Activated CD8-positive, alpha-beta memory T cell treated with anti-CD3 and anti-CD28 coated beads for 24 hours (primary cell): ENCODE measurements at places on chromosomes 6 and 20.

GRCh38 chr6:15588971-15589634, 73.7 kb downstream of the DTNBP1 start:
- no peak for DNase-seq

DNA sequence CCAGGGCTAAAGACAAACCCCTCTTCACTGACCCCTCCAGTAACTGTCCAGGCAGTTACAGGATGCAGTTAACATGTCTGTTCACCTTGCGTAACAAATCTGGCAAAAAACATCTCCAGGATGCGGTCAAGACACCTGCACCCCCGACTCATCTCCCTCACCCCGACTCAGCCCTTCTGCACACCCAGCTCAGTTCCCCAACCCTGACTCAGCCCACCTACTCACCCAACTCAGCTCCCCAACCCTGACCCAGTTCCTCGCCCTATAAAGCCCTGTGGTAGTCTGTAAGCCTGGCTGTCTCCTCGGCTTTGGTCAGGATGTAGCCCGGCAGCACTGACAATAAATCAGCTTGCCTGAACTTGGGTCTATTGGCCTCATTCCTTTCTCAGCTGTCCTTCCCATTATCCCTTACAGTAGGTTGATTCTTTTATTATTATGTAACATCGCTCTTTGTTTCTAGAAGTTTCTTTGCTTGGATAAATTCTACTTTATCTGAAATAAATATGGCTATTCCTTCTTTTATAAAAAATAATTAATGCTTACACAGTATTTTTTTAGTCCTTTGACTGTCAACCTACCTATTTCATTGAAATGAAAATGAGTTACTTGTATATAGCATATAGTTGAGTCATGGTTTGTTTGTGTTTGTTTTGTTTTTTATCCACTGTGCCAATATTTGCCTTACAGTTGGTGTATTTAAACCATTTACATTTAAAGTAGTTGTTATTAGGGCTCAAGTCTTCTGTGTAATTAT, 12.9 kb upstream of the ADTRP start:
- no peak for DNase-seq

GRCh38 chr20:47318027-47318585, 38.4 kb downstream of the ZMYND8 start:
- no peak for DNase-seq

GRCh38 chr6:16503970-16504415, 257.3 kb downstream of the ATXN1 start:
- no peak for DNase-seq

- no peak for DNase-seq
These were observed 348.1 kb downstream of the GRIK2 start for GRCh38 chr6:101741474-101742171.

DNA sequence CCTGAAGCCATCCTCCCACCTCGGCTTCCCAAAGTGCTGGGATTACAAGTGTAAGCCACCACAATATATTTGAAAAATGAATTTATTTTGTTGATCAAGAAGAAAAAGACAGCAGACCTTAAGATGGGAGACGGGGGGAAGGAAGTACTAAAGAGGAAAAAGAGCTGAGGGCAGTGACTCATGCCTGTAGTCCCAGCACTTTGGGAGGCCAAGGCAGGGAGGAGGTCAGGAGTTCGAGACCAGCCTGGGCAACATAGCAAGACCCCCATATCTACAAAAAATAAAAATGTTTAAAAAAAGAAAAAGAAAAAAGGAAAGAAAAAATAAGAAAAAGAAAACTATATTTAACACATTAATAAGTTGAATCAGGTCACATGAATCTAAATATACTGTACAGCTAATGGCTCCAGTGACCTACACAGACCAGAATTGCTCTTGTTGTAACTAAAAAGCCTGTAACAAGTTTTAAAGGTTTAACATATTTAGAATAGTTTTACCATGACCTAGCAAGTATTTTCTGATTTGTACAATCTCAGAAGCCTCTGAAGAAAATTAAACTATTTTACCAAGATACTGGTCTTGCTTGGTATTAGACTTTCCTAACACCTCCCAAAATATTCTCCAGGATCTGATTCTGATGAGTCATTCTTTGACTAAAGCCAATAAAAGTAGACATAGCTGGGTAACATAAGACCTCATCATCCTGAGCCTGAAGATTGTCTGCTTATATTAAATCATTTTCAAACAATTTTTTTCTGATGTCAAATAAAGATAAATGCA, 4.3 kb upstream of the AKIRIN2 start:
- no peak for DNase-seq

- no peak for DNase-seq
These were observed 19.0 kb upstream of the UTRN start for GRCh38 chr6:144266091-144266649.

GRCh38 chr20:59790346-59790745, 143.1 kb downstream of the SYCP2 start:
- no peak for DNase-seq

DNA sequence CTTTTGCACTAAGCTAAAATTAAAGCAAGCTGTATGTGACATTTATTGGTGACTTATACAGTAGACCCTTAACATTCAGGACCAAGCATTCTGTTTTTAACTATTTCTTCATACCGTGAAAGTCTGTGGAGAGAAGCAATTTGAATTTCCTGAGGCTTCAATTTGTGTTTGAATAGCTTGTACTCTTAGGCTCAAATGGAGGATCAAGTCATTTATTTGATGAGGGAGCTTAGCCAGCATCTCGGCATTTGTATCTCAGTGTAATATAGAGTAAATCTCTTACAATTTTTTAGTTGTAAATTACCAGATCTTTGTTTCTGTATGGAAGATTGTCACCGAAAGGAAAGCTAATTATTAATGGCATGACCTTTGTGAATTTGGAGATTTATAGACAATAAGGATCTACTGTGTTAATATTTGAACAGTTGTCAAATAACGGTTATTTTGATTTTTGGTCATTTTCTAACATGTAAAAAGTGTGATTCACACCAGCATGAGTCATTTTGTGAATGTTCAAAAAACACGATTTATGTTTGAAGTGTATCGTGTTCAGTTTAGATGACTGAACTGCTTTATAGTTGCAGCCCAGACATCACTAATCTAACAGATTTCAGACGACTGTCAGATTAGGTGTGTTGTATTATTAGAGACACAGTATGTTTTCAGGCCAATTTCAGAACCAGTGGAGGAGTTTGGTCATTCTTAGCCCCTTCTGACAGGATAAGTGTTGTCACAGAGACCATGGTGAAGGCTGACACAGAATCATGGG, 332.9 kb downstream of the CDKAL1 start:
- no peak for DNase-seq

DNA sequence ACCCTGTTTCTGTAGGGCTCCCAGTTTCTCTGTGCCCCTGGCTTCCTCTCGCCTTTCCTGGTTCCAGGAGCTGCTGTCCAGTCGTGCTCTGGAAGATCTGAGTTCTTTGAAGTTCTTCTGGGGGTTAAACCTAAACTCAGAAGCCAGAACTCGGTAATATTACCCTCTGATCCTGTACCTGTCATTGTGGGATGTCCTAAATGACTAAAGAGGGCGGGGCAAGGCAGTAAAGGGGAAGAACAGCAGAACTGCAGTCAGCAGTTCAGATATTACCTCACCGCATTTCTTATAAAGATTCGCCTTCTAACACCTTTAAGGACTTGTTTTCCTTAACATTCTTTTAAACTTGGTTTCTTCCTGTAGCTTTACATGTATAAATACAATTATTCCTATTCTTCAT, 63.9 kb downstream of the FAM120B start:
- no peak for DNase-seq

- peak; percentile 81 for DNase-seq
These were observed 55.7 kb upstream of the TNFAIP3 start for GRCh38 chr6:137811121-137811915.

GRCh38 chr6:145312481-145312880, 422.8 kb downstream of the EPM2A start:
- no peak for DNase-seq

- DNase-seq, result no peak
These were observed 166.5 kb downstream of the TSHZ2 start for GRCh38 chr20:53138454-53139262.

GRCh38 chr6:111740506-111740905, 132.7 kb downstream of the FYN start:
- DNase-seq, result no peak

GRCh38 chr6:6590530-6590929, 2.0 kb downstream of the LY86 start:
- no peak for DNase-seq

- DNase-seq, result no peak
These were observed 41.7 kb downstream of the MOCS1 start for GRCh38 chr6:39892490-39893129.

DNA sequence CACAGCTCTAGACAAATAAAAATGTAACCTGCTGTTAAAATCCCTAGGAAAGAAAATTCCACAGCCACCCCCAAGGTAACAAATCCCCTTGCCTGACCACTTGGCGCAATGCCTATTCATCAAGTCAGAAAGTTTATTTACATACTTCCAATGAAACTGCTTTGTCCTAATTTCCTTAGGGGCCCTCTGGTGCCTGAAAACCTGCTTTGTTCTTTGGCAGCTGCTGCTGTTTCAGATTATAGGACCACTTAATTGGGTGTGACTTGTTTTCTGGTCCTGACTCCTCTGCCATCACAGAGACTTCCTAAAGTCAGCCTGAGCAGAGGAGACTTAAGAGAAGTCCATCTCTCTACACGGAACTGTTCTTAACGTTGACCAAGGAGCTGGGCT, 323.6 kb downstream of the UBE3D start:
- DNase-seq, result no peak

DNA sequence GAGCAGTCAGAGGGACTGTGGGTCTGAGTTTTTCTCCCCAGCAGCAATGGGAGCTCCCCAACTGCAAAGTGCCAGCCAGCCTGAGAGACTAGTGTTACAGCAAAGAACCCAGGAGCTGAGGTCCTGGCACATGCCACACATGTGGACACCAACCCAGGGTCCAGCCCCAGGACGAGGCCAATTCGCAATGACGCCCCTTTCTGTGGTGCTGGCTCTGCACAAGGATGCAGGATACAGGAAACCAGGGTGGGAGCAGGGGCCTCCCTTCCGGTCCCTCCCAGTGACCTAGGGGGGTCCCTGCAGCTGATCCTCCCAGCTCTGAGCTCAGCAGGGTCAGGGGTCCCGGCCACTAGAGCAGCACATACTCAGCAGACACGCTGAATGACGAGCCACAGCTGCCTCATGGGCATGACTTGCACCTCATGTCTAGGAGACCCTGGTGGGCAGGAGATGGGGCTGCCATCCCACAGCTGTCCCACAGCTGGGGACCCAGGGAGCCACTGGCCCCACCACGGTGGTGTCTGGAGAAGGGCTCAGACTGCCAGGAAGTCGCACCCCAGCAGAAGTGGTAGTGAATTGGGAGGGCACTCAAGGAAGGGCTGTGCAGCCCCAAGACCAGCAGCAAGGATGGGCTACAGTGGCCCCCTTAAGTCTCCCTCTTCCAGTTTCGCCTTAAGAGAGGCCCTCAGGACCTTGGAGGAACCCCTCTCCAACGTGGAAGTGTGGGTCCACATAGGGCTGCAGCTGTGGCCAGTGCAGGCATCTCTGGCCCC, 3.6 kb downstream of the ARFRP1 start:
- DNase-seq, result no peak

- DNase-seq, result no peak
These were observed 128.0 kb downstream of the DLL1 start for GRCh38 chr6:170162775-170163404.
